ENCODE measurements at places on chromosomes 1 and 21.

DNA sequence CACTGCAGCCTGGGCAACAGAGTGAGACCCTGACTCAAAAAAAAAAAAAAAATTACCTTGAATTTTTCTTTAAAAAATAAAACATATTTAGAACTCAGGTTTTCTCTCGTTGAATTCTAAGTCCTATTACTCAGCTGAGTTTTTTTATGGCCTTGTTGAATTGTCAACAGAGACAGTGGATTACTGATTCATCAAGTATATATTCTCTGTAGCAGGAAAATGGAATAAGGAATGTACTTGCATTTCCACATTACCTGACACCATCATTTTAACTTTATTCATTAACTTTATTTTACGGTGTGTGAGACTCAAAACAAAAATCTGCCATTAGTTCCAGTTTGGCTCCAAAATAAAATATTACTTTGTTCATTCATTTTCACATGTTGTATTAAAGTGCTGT, 53.8 kb upstream of the APP start:
- DNase-seq, result no peak

- DNase-seq, result no peak
Observed at GRCh38 chr1:30596891-30597290, 126.5 kb downstream of the MATN1 start.

GRCh38 chr1:205797168-205797567, 15.8 kb downstream of the SLC41A1 start:
- no peak for DNase-seq

DNA sequence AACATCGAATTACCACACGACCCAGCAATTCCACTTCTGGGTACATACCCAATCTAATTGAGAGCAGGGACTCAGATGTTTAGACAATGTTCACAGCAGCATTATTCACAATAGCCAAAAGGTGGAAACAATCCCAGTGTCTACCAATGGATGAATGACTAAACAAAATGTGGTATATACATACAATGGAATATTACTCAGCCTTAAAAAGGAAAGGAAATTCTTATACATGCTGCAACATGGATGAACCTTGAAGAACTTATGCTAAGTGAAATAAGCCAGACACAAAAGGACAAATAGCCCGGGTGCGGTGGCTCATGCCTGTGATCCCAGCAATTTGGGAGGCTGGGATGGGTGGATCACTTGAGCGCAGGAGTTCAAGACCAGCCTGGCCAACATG, 6.9 kb downstream of the KDF1 start:
- no peak for DNase-seq

GRCh38 chr1:157166590-157166989, 28.4 kb upstream of the ETV3 start:
- DNase-seq, result no peak

DNA sequence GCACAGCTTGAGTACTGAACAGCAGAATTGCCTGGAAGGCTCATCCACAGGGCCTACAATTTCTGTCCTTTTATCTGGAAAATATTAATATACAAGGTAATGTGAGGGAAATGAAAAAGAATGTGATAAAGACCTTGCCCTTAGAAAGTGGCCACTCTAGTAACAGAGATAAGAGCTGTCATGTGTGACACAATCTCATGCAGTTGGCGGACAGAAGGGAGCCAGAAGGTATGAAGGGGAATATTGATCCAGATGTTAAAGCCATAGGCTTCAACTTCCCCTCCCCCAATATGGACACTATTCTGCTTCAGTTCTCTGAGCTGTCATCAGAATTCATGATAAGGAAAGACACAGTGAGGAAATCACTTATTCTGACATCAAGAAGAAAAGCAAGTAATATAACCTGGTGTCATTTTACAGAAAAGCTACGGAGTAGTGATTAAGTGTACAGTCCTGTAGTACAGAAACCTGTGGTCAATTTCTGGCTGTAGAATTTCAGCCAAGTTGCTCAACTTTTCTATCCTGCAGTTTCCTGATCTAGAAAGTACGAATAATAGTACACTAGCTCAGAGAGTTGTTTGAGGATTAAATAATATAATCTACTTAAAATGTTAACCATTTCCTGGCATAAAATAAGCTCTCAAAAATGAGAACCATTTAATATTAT, 572.1 kb downstream of the DPYD start:
- DNase-seq, result no peak

GRCh38 chr1:11339346-11340232, 66.6 kb downstream of the UBIAD1 start:
- DNase-seq, result no peak

- DNase-seq, result peak; percentile 73
Observed at GRCh38 chr1:155255243-155256007, at the start of gene ENTREP3. ENTREP3 (minus strand) TSS chr1:155255483; CDS start chr1:155254877, 606 bp downstream.

GRCh38 chr1:158793604-158794003, 12.6 kb upstream of the OR6N2 start:
- peak; percentile 18 for DNase-seq

GRCh38 chr1:115640384-115640783, 1.4 kb upstream of the VANGL1 start:
- DNase-seq, result no peak

GRCh38 chr1:85134583-85135391, 66.0 kb downstream of the SYDE2 start:
- DNase-seq, result no peak

- no peak for DNase-seq
Observed at GRCh38 chr1:225747566-225747965, 30.1 kb upstream of the SRP9 start.

DNA sequence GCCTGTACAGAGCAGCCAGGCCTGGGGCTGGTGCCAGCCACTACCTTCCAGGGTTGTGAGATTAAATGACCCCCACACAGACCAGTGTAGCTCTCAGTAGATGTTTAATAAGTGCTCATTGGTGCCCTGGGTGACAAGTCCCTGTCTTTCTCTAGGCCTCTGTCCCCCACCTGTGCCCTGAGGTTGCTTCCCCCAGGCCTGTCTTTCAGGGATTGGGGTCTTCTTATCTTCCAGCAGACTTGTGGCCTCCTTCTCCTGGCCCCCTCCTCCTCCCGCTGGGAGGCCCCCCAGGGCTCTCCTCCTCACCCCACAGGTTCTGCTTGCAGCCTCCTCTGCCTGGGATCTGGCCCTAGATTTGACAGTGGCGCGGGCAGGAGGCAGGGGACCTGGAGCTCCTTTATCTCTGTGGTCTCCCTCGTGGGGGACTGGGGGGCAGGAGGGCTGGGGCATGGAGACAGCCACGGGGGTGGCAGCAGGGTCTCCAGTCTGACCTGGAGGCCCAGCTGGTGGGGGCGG, 40.3 kb downstream of the EPHA2 start:
- no peak for DNase-seq

- DNase-seq, result peak; percentile 27
Observed at GRCh38 chr1:239718997-239719628, 332.7 kb downstream of the CHRM3 start.

DNA sequence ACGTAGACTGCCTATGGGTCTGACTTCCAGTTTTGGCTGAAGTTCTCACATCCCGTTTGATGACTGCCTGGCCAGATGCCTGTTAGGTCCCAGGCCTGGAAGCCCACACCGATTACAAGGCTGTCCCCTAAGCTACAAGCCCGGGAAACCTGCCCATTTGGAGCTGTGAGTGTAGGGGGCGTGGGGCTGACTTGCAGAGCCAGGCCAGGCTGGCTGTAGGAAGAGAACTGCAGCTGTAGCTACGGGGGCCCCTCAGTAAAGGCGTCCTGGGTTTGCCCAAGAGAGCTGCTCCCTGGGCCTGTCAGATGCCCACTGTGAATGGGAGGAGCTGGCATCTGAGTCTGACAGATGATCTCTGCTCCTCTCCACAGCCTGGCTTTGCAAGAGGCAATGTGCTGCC, 199.7 kb downstream of the CAMTA1 start:
- DNase-seq, result no peak

DNA sequence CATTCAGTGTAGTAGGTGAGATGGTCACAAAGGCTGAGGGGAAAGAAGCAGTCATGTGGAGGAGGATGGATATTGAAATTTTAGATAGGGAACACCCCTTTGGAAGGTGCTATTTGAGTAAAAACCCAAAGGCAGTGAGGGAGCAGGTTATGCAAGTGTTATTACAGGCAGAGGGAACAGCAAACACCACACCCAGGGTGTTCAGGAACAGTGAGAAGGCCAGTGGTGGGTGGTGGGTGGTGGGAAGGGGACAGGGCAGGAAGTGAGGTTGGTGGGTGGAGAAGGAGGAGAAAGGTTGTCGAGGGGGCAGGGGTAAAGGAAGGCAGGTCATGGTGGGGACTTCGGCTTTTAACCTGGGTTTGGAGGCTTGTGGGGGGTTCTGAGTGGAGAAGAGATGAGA, 39.2 kb upstream of the SCMH1 start:
- no peak for DNase-seq

GRCh38 chr1:49197081-49197480, 420.4 kb upstream of the BEND5 start:
- DNase-seq, result no peak

DNA sequence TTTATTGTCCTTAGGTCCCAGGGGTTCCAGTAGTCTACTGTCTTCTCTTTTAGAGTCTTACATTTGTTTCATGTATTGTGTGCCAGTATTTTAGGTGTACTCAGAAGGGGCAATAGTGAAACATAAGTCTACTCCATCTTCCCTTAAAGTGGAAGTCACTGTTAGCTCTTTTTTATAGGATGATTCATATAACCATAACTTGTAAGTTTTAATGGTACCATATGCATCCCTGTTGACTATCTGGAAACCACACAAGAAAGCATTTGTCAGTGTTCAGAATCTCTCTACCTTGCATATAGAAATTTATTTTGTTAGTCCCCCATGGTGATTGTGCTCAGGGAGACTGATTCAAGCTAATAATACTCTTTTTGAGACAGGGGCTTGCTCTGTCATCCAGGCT, 149.9 kb downstream of the HS2ST1 start:
- no peak for DNase-seq

DNA sequence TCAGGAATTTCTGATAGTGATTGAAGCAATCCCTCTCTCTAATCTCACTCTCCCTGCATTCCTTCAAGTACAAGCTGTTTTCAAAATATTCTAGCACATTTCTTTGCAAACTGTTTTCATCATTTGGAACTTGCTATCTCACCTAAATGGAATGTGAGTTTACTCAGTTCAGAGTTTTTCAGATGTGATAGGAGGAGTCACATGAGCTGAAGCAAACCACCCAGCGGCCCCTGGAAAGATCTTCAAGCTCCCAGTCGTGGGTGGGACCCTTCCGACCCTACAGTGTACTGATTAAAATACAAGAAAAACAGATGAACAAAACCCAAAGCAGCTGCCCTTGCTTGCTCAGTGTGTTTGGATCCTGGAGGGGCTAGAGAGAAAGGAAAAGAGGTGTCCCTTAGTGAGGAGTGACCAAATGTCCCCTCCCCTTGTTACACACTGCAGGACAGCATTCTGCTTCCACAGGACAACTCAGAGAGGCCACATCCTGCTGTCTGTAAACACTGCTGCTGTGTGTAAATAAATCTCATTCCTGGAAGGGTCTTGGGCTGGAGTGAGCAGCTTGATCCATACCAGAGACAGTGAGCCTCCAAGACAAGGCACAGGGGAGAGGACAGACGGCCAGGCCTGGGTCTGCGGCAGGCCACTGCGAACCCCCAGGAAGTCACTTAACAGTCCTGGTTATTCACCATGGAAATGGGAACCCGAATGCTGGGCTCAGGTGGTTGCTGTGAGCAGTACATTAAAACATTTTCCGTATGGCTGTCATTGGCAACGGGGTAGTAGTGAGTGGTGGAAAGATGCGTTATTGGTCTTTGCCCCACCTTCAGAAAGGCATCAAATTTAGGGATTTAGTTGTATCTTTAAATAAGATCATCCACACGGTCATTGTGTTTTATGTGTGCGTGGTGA, 229.2 kb downstream of the RHOU start:
- DNase-seq, result no peak

DNA sequence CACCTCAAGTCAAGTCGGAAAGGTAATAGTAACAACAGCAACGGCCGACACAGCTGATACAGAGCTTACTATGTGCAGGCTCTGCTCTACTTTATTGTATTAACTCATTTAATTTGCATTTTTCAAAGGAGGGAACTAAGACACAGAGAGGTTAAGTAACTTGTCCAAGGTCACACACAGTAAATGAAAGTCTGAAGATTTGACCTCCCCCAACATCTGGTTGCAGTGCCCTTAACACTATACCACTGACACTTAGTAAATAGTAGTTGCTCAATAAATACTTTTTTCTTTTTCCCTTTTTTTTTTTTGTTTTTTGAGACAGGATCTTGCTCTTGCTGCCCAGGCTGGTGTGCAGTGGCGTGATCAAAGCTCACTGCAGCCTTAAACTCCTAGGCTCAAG, 39.2 kb downstream of the RAP1GAP start:
- no peak for DNase-seq

- no peak for DNase-seq
Observed at GRCh38 chr21:35827004-35827403, 233.3 kb downstream of the SETD4 start.

GRCh38 chr1:64240206-64240605, 36.8 kb downstream of the UBE2U start:
- no peak for DNase-seq

DNA sequence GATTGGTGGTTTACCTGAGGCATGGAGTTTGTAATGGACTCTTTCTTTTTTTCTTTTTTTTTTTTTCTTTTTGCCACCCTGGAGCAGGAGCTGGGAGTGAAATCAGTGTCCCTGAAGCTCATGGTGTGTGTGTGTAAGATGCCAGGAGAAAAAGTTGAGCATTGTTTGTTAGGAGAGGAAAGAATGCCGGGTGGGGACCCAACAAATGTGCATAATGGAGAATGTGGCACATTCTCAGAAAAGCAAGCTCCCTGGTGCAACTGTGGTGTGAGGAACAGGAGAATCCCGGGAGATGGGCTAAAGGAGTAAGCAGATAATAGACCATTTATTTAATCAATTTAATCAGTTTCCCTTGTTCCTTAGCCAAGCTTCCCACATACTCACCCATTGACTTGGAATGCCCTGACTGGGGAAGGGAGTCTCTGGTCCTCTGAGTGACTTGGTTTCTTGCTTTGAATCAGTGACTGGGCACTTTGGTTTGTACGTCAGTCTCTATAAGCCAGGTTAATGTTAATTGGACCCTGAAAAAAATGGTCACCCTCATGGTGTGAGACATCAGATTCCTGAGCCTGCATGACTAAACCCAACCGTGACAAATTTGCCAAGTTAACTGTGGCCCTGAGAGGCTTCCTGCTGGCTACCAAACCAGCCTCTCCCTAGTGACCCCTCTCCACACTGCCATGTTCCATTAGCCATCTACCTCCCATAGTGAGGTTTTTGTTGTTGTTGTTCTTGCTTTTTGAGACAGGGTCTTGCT, 43.9 kb upstream of the ITPKB start:
- DNase-seq, result no peak

DNA sequence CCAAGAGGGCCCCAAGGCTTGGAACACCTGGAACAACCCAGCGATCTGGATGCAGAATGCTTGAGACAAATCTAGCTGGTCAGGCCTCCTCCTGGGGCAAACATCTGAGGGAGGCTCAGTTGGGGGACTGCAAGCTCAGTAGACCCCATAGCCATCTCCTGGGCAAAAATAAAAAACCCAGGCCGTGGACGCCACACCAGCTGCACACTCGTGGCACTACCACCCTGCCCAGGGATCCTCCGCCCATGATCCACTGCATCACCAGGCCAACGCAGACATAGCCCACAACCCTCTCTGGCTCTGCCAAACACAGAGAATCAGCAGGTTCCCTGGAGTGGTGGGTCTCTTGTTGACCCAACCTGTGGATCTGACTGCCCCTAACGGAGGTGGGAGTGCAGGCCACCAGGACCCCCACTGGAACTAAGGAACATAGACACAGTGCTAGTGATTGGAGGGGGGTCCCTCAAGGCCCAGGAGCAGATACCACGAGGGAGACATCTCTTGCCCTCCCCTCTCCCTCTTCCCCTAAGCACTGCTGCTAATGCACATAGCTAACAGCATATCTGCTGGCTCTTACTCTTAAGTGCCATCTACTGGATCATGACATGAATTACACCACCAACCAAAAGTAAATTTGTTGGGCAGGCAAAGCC, 147.2 kb downstream of the CHD1L start:
- DNase-seq, result peak; percentile 36

- no peak for DNase-seq
Observed at GRCh38 chr1:197343663-197344273, 75.7 kb downstream of the CRB1 start.

Measured in Jurkat, Clone E6-1 (cell line).